Mesothelial cell of epicardium (in vitro differentiated cells): ENCODE measurements at places on chromosomes 7 and 10. TPM values are rescaled to one million over a fixed set of nuclear protein-coding genes. Genes with fewer than 3 reads are reported as not detected.

GRCh38 chr10:23341004-23341403, 3.6 kb downstream of the C10orf67 start:
- no peak overlapping the region for H3K4me3 ChIP-seq
- H3K27ac ChIP-seq, result no peak overlapping the region
- peaks cover 15% of the 10 kb centered on the region for H3K4me1 ChIP-seq
- no peaks in the 10 kb centered on the region for H3K36me3 ChIP-seq
- H3K27me3 ChIP-seq, result peaks cover 40% of the 10 kb centered on the region
- no peak for DNase-seq

PLPP4 gene
- 7.4 to 8.8 TPM (median 8.7 TPM) in 3 replicates for total RNA-seq

DNA sequence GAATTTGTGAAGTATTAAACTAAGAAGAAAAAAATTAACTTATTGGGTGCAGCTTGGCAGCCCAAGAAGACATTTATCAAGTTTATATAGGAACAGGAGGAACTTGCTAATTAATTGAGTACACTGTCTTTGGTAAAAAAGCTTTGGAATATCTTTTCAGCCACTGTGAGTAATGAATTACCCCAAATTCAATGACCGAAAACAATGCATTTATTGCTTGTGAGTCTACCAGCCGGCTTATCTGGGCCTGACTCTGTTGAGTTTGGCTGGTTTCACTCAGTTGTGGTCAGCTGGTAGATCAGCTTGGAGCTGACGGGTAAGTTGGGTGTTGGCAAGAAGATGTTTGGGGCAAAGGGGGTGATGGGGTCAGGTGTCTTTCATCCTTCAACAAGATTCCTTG, 11.6 kb downstream of the GNG11 start:
- peaks cover 8% of the 10 kb centered on the region for H3K4me1 ChIP-seq
- DNase-seq, result no peak
- H3K36me3 ChIP-seq, result no peaks in the 10 kb centered on the region
- H3K27ac ChIP-seq, result no peak overlapping the region

GRCh38 chr10:126014309-126014708, 117.9 kb downstream of the FANK1 start:
- DNase-seq, result no peak
- H3K4me3 ChIP-seq, result no peak overlapping the region
- no peak overlapping the region for H3K27ac ChIP-seq

GRCh38 chr10:117410557-117410956, 35.3 kb upstream of the PDZD8 start:
- H3K4me3 ChIP-seq, result no peak overlapping the region
- H3K36me3 ChIP-seq, result no peaks in the 10 kb centered on the region
- DNase-seq, result no peak
- peaks cover 45% of the 10 kb centered on the region for H3K27me3 ChIP-seq
- H3K4me1 ChIP-seq, result peaks cover 9% of the 10 kb centered on the region

TMEM213 gene
- not detected in 3 replicates for total RNA-seq

GRCh38 chr10:15842556-15843169, 17.6 kb downstream of the MINDY3 start:
- peaks cover 2% of the 10 kb centered on the region for H3K36me3 ChIP-seq
- DNase-seq, result no peak
- H3K4me3 ChIP-seq, result no peak overlapping the region
- H3K27me3 ChIP-seq, result no peaks in the 10 kb centered on the region
- no peak overlapping the region for H3K27ac ChIP-seq

DNA sequence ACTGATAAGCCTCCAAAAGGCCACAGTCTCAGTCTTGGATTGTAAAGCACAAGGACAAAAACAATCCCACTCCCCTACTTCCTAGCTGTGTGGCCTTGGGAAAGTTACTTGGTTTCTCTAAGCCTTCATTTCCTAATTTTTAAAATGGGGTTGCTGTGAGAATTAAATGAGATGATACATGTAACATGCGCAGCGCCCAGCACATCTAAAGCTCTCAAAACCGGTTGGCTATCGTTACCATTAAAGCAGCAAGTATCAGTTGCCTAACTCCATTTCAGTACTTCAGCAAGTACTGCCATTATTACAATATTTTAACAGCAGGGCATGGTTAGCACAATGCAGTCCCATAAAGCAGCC, 1.9 kb downstream of the NRCAM start:
- peak overlapping the region; percentile 80 for H3K4me3 ChIP-seq
- H3K36me3 ChIP-seq, result no peaks in the 10 kb centered on the region
- no peak overlapping the region for H3K27ac ChIP-seq
- peaks cover 11% of the 10 kb centered on the region for H3K4me1 ChIP-seq
- peaks cover 77% of the 10 kb centered on the region for H3K27me3 ChIP-seq
- DNase-seq, result no peak

- no peak overlapping the region for H3K4me3 ChIP-seq
- no peaks in the 10 kb centered on the region for H3K36me3 ChIP-seq
- H3K27me3 ChIP-seq, result no peaks in the 10 kb centered on the region
- peaks cover 38% of the 10 kb centered on the region for H3K4me1 ChIP-seq
Measured at GRCh38 chr10:48457949-48458661, 146.8 kb downstream of the ARHGAP22 start.

DNA sequence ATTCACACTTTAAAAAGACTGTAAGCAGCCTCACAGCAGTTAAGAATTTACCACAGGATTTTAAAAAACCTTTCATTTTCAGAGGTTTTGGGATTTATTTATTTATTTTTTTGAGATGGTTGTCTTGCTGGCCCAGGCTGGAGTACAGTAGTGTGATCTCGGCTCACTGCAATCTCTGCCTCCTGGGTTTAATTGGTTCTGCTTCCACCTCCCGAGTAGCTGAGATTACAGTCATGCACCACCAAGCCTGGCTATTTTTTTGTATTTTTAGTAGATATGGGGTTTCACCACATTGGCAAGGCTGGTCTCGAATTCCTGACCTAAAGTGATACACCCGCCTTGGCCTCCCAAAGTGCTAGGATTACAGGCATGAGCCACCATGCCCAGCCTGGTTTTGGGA, 19.1 kb downstream of the MINDY4 start:
- H3K27me3 ChIP-seq, result no peaks in the 10 kb centered on the region
- H3K4me1 ChIP-seq, result no peaks in the 10 kb centered on the region
- H3K36me3 ChIP-seq, result peaks cover 11% of the 10 kb centered on the region

ZNF783 gene
- total RNA-seq, result 34.9 to 37.0 TPM (median 35.5 TPM) in 3 replicates

GLUD1 gene
- total RNA-seq, result 50.9 to 53.3 TPM (median 52.3 TPM) in 3 replicates
